Fibroblast of upper back skin (primary cell): ENCODE measurements at places on chromosomes 13 and 19.
A peak's percentile ranks its signal among the peaks of the same experiment; 100 is the strongest.

DNA sequence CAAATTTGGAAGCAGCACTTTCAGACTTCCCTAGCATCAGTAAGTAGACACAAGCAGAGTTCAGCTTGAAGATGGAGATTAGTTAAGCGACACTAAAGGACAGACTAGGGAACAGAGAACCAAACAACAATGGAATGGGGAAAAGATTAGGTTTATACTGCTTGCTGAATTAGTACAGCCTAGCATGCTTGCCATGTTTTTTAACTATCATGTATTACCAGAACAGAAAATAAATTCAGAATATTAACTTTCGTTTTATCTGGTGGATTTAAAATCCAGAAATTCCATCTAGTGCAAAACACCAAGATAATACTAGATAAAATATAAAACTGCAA is 451.5 kb upstream of the SLC10A2 start:
- no peak for DNase-seq

- peak; percentile 5 for DNase-seq
Measured at GRCh38 chr13:95858286-95859075, 181.5 kb downstream of the DNAJC3 start.

GRCh38 chr13:94534166-94534565 is 54.7 kb upstream of the DCT start:
- peak; percentile 51 for DNase-seq

DNA sequence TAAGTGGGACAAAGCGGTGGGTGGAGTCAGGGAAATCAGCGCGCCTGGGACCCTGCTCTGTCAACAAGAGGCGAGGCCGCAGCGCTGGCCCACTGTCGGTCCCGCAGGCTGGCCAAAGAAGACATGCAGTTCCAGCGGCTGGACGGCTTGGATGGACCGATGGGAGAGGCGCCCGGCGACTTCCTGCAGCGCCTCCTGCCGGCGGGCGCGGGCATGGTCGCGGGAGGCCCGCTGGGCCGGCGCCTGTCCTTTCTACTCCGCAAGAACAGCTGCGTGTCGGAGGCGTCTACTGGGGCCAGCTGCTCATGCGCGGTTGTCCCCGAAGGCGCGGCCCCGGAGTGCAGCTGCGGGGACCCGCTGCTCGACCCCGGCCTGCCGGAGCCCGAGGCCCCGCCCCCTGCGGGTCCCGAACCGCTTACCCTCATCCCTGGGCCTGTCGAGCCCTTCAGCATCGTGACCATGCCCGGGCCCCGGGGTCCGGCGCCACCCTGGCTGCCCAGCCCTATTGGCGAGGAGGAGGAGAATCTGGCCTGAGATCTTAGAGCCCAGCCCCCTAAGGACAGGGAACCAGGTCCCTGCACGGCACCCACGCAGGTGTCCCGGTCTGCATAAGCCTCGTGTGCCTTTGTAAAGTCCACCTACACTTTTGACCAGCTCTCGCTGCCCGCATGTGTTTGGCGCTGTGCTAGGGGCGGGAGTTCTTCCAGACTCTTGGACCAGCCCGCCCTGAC is 6.1 kb downstream of the BEST2 start:
- DNase-seq: peak; percentile 59

DNA sequence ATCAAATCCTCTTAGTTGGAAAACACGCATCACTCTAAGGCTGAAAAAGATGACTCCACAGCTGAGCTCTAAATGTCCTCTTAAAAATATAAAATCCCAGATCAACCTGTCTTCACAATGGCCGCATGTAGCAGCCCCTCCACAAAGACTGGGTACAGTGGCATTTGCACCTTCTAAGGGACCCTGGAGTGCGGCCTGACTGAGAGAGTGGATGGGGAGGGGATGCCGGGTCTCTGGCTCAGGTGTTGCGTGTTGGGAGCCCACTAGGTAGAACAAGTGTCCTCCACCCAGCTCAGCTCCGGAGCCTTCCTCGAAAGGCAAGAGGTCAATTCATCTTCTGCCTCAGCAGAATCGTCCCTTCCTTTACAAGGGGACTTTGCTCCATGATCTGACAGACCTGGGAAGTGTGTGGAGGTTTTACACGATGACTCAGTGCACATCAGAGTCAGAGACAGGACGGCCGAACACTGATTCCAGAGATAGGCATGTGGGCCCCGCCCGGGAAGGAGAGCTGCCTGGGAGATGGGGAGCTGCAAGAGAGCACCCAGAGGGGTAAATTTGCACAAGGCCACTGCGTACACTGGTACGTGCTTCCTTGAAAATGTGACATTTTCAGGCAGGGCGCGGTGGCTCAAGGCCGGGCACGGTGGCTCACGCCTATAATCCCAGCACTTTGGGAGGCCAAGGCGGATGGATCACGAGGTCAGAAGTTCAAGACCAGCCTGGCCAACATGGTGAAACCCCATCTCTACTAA is 23.5 kb upstream of the SLC15A1 start:
- peak; percentile 67 for DNase-seq

DNA sequence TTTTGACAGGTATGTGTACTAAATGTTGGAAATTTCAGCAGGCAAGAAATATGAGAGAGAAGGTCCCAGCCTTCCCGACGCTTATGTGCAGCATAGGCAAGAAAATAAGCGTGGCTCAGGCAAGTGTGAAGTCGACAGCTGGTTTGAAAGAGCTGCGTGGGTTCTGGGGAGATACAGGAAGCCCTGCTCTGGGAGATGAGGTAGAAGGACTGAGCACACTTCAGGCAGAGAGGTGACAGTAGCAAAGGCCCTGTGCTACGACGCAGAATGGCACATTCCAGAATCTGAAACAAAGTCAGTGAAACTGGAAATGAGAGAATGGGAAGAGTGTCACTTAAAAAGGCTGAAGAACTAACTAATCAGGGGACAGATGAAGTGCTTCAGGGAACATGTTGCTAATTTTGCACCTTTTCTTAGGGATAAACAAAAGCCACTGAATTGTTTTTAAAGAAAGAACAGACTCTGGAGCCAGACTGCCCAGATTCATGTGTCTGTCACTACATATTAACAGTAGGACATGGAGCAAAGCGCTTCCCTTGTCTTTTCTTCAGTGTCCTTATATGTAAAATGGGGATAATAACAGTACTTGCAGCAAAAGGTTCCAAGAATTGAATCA is 160.1 kb downstream of the SPRY2 start:
- DNase-seq: no peak

- DNase-seq: no peak
Measured at GRCh38 chr19:40084948-40085347, 5.8 kb downstream of the ZNF780A start.

GRCh38 chr13:98526182-98526512 is 50.8 kb downstream of the STK24 start:
- no peak for DNase-seq

DNA sequence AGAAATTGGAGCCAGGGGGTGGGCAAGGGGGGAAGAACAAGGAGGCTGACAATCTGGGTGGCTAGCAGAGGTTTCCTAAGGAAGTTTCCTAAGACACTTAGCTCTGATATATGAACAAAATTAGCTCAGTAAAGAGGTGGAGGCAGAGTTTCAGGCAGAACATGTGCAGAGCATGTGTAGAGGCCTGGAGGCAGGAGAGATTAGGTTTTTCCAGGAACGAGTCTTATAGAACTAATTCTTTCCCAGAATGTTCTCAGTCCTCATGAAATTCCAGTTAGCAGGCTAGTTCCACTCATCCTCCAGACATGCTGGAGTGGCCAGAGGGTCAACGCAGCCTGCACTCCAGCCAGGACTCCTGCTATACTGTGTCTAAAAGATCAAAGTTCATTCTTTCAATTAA is 184.7 kb downstream of the LACC1 start:
- DNase-seq: no peak

DNA sequence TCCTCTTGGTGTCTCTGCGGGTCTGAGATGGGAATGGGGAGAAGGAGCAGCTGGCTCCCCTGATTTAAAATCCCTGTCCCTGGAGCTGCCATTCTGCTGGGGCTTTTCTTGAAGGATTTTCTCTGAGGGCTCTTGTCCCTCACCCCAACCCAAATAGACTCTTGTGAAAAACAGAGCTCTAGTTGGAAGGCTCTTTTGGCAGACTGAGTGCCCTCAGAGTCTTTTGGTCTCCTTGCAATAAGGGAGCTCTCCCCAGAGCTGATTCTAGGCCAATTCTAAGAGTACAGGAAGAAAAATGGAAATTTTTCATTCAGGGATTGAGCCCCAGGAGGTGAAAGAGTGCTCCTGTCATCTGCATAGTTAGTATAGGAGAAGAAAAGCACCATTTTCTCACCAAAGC is 238.3 kb downstream of the COG6 start:
- no peak for DNase-seq

DNA sequence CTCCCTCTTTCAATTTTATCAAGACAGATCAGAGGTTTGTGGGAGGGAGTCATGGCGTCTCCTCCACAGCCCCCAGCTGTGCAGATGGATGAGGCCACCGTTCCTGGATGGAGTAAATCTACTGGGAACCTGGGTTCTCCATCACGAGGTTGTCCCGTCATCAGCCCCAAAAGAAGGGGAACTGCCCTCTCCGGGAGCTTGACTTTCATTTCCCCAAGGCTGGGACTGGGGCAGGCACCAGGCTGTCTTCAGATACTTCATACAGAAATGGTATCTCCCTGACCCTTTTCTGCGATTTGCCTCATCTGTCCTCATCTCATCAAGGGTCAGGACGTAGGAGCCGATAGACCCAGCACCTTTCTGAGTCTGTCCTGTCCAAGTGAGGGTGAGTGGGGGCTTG is 9.8 kb downstream of the LILRB2 start:
- DNase-seq: no peak

DNA sequence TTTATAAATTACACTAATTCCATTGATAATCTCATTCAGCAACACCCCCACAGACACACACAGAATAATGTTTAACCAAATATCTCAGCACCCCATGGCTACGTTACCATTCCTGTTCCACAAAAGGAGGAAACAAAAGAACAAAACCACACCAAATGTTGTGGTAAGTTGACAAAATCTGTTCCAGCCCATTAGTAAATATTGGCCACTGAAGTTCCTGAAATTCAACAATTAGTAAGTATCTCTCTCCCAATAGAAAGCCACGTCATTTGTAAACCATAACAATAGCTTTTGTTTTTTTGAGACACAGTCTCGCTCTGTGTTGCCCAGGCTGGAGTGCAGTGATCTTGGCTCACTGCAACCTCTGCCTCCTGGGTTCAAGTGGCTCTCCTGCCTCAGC is 2.3 kb upstream of the FCAR start:
- no peak for DNase-seq

DNA sequence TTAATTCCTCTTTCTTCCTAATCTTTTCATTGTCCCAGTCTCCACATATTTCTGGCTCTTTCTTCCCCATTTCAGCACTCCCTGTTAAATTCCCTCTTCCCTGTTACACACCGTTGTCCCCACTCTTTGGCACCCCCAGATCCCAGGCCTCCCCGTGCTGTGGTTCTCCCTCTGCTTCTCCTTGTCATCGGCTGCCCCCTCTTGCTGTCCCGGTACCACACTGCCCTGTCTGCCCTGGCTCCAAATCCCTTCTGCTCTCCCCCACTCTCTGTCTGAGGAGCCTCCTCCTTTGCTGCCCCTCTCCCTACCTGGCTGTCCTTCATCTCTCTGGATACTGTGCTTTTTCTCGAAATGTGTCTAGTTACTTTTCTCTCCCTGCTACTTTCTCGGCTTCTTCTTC is 983 bp downstream of the ZNF415 start:
- DNase-seq: no peak

DNA sequence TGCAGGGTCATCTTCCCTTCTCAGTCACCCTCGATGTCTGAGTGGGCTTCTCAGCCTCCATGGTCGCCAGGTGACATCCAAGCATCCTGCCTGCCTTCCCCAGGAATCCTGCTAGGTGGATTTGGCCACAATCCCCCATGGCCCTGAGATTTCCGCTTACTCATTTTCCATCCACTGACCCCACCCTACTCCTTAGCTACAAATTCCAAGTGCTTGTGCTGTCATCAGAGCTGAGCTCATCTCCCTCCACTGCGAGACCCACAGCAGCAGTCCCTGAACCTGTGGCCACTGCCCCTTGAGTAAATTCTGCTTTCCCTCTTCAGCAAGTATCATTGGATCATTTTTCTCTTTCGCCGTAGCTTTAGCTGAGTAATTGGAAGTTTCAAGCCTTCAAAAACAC is 90.5 kb upstream of the ANKRD10 start:
- peak; percentile 48 for DNase-seq

DNA sequence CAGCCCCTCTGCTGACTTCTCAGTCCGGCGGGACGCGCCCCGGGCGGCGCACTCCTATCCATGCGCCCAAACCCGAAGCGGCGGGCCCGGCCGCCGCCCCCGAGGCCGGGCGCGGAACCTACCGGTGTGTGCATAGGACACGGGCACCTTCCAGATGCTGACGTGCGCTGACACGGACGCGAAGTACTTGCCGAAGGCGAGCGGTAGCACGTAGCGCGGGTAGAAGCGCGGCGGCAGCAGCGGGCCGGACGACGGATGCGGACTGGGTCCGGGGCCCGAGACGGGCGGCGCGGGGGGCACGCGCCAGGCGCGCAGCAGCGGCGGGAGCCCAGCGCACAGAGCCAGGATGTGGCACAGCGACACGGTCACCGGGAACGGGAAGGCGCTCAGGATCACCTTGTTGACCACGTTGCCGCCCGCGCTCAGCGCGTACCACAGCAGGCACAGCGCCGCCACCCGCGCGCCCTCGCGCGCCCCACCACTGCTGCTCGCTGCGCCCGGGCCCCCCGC is 338 bp downstream of the SLC35E1 start:
- DNase-seq: no peak

GRCh38 chr19:6056801-6057650 is 53.3 kb downstream of the RFX2 start:
- DNase-seq: peak; percentile 87

DNA sequence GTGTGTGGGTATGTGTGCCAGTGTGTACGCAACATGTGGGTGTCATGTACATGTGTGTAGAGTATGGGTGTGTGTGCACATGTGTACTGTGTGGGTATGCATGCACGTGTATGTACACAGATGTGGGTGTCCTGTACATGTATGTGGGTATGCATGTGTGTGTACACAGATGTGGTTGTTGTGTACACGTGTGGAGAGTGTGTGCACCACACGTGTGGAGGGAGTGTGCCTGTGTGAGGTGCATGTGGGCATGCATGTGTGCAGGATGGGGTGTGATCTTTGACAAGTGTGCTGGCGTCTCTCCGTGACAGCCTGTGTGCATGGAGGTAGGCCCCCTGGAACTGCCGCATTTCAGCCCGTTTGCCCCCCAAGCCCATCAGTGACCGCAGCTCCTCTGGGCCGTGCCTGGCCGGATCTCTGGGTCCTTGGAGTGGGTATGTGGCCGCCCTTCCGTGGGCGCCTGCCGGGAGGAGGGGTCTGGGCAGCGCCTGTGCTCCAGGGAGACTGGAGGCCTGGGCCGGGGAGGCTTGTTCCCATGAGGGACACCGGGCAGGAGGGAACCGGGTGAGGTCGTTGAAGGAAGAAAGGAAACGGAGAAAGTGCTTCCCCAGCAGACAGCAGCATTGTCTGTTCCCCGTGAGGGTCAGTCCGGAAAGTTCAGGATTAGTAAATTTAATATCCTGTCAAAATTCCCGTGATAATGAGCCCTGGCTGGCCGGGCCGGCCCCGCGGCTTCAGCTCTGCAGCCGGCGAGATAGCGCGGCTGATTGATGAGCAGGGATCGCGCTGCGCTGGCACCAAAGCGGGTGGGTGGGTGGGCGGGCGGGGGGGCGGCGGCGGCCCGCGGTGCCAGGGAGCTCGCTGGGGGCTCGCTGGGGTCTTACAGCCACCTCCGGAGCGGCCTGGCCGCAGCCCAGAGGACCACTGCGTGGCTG is 91.1 kb upstream of the SOX1 start:
- no peak for DNase-seq

GRCh38 chr13:27193496-27193895 is 21.9 kb upstream of the USP12 start:
- no peak for DNase-seq

GRCh38 chr13:73717632-73718031 is 416.6 kb downstream of the KLF12 start:
- DNase-seq: peak; percentile 41
